Upper lobe of right lung (tissue), 1 donor: ENCODE measurements at places on chromosomes 13 and 19. TPM values are rescaled to one million over a fixed set of nuclear protein-coding genes. Genes with fewer than 3 reads are reported as not detected.

DNA sequence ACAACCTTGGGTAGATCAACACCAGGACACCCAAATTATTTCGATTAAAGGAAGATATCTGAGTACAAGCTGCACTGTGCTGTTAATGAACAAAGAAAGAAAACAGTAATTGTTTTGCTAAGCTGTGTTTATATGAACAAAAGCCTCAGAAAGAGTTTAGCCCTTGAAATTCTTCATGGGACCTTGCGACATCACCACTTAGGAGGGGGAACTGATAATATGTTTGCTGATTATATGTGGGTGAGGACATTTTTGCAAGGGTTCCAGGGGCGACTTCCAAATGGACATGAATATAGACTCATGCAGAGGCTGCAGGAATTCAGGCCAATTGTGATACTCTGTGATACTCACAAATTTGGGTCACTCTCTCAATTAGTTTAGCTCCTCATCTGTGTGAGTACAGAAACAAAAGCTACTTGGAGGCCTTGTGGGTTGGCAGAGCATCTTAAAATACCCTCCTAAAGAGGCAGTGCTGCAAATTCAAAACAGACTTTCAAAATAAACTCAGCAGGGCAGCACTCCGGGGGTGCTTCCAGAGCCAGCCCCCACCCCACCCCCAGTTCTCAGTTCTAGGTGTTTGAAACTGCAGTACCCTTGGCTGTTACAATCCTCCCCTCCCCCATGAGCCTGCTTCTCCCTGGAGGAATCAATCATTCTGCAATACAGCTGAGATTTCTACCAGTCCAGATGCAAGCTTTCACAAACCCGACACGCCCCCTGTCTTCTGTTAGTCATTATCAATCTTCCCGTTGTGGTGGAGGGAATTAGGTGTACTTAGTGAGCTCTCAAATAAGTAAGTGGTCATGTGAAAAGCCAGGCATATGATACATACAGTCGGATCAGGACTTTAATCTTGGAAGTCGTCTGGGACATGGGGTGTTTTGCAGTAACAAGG is 97.0 kb upstream of the MBNL2 start:
- H3K27me3 ChIP-seq, result no peaks in the 10 kb centered on the region
- H3K27ac ChIP-seq, result peak overlapping the region; percentile 72
- H3K36me3 ChIP-seq, result no peaks in the 10 kb centered on the region
- peaks cover 44% of the 10 kb centered on the region for H3K4me1 ChIP-seq
- H3K4me3 ChIP-seq, result no peak overlapping the region
- no peak for DNase-seq

DNA sequence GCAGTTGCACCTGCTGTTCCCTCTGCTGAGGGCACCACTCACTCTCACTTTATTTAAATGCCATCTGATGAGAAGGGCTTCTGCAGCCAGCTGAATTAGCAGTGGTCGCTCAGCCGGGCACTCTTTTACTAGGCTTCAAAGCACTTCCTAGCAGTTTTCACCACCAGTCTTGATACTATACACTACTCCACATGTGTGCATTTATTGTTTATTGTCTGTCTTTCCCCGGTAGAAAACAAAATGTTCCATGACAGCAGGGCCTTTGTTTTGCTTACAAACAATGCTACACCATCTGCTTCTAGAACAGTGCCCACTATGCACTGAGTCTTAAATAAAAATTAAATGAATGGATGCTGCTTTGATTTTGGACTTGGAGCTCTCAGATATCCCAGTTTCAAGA is 404.9 kb downstream of the FGF14 start:
- no peak for DNase-seq
- no peak overlapping the region for H3K27ac ChIP-seq
- no peaks in the 10 kb centered on the region for H3K4me1 ChIP-seq
- no peak overlapping the region for H3K4me3 ChIP-seq

DNA sequence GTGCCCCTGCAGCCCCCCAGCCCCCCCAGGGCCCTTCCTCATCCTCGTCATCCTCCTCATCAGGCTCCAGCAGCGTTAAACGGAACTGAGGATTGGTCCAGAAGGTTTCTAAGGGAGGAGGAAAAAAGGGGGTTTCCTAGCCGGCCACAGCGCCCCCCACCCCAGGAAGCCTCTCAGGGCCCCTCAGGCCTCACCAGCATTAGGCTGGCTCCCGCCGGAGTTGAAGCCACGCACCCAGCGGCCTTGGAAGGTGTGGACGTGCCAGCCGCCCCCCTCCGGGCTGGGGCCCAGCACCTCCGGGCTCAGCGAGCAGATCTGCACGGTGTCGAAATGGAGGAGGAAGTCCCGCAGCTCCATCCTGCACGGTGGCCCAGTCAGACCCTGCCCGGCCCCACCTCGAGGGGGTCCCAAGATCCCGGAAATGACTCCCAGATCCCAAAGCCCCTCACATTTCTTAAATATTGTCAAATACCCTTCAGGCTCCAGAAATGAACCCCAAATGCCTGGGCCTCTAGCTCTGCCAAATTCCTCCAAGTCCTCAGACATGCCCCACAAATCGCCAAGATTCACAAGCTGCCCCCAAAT is 6.9 kb downstream of the CAPN12 start:
- no peaks in the 10 kb centered on the region for H3K27me3 ChIP-seq
- peaks cover 28% of the 10 kb centered on the region for H3K4me1 ChIP-seq
- H3K36me3 ChIP-seq, result no peaks in the 10 kb centered on the region

ZFP36 gene
- total RNA-seq, result 224 TPM

SPTBN4 gene
- 1.5 TPM for total RNA-seq

HPN gene
- 36.4 TPM for total RNA-seq
